ENCODE measurements at places on chromosomes 4 and X.

- DNase-seq, result no peak
Observed at GRCh38 chr4:102554992-102555391, 53.8 kb downstream of the NFKB1 start.

DNA sequence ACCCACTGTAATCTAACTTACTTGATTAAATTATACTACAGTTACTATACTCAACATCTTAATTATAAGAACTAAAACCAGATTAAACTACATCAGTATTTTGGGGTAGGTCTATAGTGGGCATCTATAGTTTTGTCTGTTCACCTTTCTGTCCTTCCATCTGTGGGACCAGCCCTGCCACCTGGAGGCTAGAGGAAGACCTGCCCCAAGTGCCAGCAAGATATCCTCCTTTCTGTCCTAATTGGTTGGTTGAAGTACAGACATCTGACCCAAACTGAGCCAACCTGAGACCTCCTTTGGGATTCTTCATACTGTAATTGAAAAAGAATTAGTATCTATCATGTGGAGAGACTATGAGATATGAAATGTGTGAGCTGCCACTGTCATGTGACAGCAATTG is 172.2 kb upstream of the TLL1 start:
- DNase-seq, result no peak

GRCh38 chrX:53073115-53073586 is 9.0 kb upstream of the TSPYL2 start:
- no peak for DNase-seq

GRCh38 chr4:41423117-41423516 is 114.8 kb upstream of the LIMCH1 start:
- DNase-seq, result no peak

DNA sequence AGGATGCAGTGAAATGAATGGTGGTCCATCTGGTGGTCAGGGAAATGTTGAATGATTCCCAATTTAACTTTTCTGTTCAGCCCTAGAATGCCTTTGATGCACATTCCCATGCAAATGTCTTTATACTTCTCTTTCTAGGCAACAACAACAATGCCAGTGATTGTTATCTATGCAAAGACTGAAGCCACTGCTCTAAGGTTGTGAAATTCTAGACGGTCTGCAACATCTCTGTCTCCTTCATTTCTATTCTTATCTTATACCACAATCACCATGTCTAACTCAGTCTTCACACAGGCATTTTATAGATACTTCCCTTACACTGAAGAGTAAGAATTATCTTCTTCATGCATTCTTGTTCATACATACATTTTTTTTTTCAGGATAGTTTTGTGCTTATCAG is 84.5 kb downstream of the HPGD start:
- no peak for DNase-seq

- no peak for DNase-seq
Observed at GRCh38 chr4:166146806-166147540, 273.9 kb downstream of the TLL1 start.

DNA sequence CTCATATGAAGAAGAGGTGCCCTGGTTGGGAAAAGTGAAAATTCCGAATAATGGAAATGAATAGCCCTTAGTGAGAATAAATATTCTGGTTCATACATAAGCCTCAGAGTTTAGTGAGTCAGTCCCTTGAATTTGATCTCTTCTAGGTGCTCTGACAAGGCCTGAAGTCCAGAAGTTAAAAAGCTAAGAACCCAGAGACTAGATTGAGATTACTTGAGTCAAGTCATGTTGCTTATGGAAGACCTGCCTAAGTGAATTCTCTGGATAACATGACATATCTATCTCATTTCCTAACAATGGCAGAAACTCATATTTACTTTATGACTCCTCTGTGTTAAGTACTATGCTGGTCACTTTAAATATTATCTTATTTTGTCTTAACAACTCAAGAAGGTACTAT is 10.5 kb upstream of the PRSS48 start:
- no peak for DNase-seq

GRCh38 chr4:24924309-24924781 is 11.5 kb upstream of the CCDC149 start:
- DNase-seq, result no peak

DNA sequence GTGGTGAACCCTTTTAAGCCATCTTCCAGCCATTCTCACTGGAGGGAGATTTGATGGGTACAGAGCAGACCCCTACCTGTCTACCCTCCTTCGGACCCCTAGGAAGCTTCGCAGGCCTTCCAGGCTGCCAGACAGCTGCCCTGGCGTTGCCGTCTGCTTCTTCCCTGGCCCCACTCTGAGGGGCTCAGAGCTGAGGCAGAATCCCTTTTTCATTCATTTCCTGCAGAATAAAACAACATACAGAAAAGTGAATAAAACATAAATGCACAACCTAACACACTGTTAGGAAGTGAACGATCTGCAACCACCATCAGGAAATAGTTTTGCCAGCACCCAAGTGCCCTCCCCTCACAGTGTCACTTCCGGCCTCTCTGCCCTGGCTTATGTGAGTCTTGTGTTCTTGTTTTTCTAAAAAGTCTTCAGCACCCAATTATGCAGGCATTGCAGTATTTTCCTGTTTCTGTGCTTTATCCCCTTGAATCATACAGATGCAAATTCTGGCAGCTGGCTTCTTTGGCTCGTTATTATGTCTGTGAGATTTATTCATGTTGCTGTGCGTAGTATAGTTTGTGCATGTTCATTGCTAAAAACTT is 5.6 kb upstream of the ADD1 start:
- no peak for DNase-seq

DNA sequence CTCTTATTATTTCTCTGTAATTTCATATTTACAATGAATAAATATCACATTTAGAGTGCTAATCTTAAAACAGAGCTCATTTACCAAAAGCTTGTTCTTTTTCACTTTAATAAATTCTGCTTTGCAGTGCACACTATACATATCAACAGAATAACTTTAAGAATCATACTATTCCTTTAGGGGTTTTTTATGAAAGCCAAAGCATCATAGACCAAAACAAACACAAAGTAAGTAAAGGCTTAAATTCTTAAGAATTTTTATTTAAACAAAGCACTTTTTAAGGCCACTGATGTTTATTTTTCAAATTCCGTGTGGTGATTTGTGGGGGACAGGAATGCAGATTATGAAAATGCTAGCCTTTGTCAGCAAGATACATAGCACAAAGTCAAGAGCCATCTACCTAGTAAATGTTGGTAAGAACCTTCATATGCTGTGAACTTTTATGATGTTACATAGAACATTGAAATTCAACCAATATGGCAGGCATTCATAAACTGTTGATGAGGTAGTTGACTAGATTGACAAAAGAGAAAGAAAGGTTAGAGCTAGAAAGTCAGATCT is 17.8 kb downstream of the TIGD2 start:
- no peak for DNase-seq

DNA sequence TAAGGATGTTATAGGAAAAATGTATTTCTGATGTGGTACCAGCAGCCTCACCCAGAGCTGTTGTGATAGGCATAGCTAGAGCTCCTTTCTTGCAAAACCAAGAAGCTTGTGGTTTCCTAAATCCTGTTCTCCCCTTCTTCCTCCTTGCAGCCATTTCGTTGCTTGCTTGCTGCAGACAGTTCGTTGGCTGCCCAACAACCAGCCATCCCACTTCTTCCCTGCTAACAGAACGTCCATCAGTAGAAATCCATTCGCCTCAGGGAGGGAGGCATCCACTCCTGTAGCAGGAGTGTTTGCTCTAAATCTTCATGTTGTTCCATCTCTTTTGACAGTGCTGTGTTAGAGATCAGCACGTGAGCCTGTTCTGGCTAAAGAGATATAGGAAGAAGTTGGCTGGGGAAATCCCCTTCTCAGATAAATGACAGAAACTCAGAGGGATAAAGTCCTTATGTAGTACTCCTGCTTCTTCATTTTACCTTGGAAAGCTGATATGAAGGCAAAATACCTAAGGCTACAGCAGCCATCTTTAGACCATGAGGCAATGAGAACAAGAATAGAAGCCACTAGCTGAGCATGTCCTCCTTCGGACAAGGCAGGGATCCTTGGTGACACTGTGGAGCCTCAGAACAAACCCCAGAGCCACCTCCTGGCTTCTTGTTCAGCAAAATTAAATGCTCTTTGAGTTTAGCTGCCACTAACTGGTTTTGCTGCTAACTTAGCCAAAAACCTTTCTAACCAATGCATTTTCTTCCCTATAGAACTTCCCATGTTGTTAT is 68.4 kb upstream of the RELL1 start:
- no peak for DNase-seq

GRCh38 chr4:32932156-32932555 is 2212.0 kb downstream of the PCDH7 start:
- no peak for DNase-seq

DNA sequence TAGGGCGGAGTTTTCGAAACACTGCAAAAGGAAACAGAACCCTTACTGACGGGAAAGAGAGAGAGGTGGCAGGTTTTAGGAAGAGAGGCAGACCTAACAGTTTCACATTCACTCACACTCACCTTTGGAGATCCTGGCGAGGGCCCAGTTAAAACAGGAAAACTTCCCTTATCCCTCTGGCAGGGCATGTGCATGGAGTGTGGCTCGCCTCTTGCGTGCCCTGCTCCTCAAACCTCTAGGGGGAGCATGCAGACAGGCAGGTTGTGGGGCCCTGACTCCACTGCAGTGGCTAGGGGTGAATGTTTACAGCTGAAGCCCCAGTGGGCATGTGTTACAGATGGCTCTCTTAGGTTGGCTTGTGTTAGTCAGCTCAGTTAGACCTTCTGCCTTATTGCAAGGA is 451.5 kb downstream of the UBE2NL start:
- no peak for DNase-seq

GRCh38 chr4:25015012-25015411 is 15.7 kb downstream of the LGI2 start:
- no peak for DNase-seq

DNA sequence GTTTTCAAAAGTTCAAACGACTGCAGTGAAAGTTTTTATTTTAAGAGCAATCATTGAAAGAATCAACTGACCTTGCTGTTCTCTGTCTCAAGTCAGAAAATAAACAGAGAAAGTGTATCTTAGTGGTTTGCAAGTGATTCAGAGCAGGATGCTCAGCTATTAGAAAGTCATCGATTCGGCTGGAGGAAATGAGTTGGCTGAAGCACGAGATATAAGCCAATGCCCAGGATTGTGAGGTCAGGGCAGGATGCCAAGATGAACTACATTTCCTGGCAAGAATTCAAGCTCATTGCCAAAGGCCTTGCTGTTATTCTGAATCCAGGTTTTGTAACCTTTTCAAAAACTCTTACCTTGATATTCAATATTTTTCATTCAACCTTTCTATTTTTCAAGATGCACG is 541.4 kb upstream of the BOD1L1 start:
- no peak for DNase-seq

DNA sequence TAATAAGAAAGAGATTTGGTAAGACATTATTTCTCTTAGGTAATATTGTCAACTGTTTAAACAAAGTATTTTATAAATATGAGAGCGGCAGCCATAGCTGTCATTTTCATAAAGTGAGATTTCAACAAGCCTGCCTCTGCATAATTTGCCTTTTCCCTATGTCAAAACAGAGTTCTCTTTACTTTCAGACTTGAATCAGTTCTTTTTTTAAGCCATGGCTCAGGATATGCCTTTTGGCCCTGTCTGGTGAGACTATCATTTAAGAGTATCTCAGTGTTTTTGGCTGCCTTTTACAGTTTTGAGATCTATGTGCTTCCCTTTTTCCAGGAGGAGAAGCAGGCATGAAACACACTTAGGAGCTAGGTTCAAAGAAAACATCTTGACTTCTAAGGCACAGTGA is 7.5 kb upstream of the GUCY1A1 start:
- no peak for DNase-seq

DNA sequence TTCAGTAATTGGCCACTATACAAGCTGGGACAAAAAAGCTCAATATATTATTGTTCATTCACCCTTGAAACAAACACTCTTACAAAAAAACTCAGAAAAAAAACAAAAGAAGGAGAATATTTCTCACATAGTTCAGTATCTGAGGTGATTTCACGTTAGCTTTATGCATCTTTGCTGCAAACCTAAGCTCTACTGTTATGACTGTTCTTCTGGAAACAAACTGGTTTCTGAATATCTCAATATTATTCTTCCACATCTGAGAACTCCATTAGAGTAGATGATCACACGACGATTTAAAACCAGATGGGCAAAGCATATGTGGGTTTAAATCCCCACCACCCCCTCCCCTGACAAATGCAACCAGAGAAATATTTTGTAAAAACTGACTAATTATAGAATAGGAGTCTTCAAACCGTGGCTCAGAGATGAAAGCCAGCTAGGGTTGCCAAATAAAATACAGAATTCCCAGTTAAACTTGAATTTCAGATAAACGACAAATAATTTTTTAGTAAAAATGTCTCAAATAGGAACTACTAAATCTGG is 182.0 kb upstream of the FAM241A start:
- no peak for DNase-seq

GRCh38 chr4:92307181-92307580 is 3.4 kb downstream of the GRID2 start:
- no peak for DNase-seq

- no peak for DNase-seq
Observed at GRCh38 chr4:47838445-47838844, 578 bp upstream of the CORIN start.

- no peak for DNase-seq
Observed at GRCh38 chrX:45379236-45379635, 178.6 kb upstream of the DIPK2B start.

DNA sequence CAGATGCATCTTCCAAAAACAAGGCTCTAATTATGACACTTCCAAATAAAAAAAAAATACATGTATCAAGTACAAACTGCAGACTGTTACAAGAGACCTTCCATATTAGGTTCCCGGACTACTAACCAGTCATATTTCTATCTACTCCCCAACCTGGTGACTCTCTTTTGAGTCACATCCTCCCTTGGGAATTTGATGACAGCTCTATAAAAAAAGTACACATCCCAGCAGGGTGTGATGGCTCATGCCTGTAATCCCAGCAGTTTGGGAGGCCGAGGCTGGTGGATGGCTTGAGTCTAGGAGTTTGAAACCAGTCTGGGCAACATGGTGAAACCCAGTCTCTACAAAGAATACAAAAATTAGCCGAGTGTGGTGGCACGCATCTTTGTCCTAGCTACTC is 14.9 kb downstream of the RPGR start:
- DNase-seq, result no peak

- no peak for DNase-seq
Observed at GRCh38 chr4:109301651-109302360, 652 bp downstream of the COL25A1 start.

GRCh38 chr4:39729557-39729956 is 31.6 kb downstream of the UBE2K start:
- no peak for DNase-seq

DNA sequence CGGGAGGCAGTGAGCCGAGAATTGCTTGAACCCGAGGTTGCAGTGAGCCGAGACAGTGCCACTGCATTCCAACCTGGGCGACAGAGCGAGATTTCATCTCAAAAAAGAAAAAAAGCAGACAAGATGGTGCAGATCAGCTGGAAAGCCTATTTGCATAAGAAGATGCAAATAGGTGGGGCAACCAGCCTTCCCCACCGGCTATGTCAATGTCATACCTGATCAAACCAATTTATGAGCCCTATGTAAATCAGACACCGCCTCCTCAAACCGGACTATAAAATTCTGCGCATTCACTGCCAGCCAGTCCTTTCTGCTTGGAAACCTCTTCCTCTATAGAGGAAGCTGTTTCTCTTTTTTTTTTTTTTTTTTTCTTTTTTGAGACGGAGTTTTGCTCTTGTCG is 64.5 kb upstream of the CHRNA9 start:
- DNase-seq, result no peak

Data from iPS DF 19.7 (cell line).